ENCODE measurements at places on chromosomes 2 and 18.

DNA sequence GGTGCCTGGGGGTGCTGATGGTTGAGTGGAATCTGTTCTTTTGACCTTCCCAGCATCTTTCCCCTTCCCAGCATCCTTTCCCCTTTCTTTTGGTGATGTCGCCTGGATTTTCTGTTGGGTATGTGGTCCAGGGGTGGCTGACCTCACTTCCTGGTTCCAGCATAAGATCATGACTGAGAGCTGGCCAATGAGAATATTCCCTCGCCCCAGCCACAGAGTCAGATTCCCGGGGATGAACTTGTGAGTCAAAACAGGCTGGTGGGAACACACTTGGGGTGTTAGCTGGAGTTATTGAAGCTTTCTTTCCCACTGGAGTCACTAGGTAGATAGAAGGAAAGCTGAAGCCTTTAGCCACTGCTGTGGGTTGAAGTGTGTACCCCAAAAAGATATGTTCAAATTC is 28.0 kb upstream of the FOSL2 start:
- DNase-seq: no peak

DNA sequence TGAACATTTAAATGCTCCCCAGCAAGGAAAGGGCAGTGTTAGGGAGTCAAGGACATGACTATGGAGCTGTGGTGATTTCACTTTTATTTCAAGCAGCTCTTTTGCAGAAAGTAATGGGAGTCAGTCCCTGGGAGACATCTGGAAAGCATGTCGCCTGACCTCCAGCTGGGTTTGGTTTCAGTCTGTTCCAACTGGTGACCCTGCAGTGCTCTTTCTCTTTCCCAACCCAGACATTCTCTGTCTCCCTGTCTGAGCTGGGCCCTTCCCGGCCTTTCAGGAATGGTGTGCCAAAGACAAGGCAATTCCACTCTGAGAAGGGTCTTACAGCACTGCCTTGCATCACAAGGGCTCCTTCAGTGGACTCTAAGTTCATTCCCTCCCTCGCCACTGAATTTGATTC is 323.2 kb downstream of the OSR1 start:
- no peak for DNase-seq

DNA sequence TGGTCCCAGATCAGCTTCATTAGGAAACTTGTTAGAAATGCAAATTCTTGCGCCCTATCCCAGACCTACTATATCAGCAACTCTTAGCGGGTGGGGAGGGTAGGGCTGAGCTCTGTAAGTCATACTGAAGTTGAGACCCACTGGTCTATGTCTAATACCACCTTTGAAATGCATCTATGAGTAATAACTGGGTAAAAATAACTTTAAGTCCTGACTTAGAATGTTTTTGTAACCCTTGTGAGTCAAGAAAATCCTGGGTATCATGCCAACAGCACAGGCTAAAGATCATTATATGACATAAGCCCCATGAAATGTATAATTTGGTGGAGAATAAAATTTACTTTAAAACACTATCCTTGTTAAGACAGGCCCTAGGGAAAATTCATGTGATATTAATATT is 41.4 kb downstream of the PRKD3 start:
- no peak for DNase-seq

DNA sequence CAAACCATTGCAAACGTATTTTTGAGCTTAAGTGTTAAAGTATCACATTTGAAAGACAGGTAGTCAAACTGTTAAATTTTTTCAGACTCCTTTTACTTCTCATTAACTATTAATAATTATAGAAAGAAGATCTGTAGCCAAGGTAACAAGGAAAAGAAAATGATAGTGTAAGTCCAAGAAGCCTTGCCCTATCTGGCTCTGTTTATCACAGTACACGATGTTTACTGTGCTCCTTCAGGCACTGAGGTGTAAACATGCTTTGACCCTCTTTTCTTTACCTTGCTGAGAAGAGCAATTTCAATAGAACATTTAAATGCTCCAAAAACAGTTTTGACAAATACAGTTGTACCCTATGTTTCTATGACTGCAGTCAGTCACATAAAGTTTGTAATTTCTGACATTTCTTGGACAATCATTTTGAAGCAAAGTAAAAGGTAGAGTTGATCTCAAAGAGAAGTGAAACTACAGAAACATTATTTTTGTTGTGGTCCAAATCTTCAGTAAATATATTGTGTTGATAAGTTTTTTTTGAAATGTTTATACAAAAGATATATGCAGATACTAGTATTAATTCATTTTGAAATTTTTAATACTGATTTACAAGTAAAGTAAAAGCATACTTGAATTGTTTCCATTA is 152.6 kb upstream of the KYNU start:
- no peak for DNase-seq

- no peak for DNase-seq
Measured at GRCh38 chr18:48656582-48656981, 117.8 kb downstream of the CTIF start.

GRCh38 chr2:201798252-201798913 is 8.0 kb upstream of the CDK15 start:
- DNase-seq: no peak

DNA sequence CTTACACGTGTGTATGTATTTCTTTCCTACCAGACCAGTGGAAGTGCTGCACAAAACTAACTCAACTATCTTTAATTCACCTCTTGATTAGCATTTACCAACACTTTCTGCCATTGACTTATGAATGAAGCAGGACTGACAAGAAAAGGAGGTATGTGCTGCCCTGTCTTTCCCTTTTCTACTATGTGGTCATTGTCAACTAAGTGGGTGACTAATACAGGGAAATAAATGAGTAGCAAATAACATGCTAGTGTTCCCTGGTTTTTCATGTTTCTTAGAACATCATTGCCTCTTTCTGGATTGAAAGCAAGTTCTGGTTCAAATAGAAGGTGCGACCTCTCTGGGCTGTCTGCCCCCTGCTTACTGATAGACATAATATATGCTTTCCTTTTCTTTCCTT is 58.0 kb downstream of the LINC00305 start:
- DNase-seq: no peak

DNA sequence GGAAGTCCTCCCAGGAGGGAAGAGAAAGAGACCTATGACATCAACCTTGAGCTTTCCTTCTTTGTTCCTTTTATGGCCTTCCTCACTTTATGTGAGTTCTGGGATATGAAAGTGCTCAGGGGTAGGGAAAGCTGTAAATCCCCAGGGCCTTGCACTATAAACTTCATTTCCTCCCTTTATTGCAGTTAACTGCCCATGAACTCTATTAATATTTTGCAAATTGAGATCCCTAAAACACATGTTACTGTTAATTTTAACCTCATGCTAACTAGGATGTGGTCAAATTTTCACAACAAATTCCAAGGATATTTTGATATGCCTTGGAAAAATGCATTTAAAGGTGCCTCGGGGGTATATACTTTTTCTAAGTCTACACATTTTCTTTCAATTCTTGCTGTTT is 359.9 kb downstream of the OSR1 start:
- DNase-seq: no peak

GRCh38 chr2:205739620-205740019 is 57.3 kb downstream of the NRP2 start:
- no peak for DNase-seq

- DNase-seq: no peak
Measured at GRCh38 chr2:240986787-240987411, 11.5 kb upstream of the SNED1 start.

- no peak for DNase-seq
Measured at GRCh38 chr2:88626171-88627054, 851 bp downstream of the EIF2AK3 start.

DNA sequence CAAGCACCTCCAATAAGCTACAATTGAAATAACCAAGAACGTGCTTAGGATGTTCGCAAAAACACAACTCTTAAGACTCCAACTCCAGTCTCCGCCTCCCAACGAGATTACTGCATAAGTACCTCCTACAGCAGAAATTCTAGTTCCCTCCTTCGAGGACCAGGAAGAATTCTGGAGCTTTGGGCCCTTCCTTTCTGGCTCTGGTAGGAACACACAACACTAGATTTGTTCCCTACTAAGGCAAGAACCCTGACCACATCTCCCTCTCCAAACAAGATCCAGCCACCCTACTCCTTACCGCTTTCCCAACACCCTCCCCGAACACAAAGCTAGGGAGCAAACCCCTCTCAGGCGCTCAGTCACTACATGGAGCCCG is 721 bp downstream of the ADAM17 start:
- DNase-seq: no peak

- DNase-seq: no peak
Measured at GRCh38 chr2:215613280-215613679, 177.4 kb upstream of the FN1 start.

DNA sequence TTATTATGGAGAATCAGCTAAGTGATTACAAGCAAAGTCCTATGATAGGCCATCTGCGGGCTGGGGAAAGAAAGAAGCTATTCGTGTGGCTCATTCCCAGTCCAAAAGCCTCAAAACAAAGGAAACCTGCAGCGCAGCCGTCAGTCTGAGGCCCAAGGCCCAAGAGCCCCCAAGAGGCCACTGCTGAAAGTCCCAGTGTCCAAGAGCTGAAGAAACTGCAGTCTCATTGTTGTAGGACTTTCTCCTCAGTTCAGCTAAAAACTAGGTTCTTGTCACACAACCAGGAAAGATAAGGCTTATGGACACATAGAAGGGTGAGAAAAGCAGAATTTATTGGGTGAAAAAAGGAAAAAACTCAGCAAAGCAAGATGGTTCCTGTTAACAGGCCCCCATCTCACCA is 143.2 kb downstream of the RHBDD1 start:
- DNase-seq: no peak

GRCh38 chr2:224017957-224018356 is 21.1 kb downstream of the SERPINE2 start:
- no peak for DNase-seq

DNA sequence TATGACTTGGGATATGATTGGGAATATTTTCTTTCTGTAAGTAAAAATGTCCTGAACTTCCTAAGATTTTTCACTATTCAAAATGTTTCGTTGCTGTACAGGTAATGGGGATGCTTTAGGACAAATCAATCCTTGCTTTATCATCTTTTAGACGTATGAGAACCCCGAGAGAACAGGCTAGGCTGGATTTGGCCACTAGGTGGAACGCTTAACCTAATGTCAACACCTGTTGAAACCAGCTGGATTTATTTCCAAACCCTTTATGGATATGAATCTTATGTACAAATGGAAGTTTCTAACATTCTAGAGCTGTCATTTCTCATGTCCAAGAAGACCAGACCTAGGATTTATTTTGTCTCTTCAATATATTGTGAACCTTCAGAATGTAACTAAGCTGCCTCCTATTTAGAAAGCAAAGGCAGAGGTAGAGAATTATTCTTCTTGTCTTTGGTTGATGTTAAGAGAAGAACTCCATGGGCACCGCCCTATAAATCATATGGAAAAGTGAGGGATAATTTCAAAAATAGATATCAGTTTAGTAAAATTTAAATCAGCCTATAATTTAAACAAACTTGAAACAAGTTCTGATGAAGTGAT is 96.7 kb downstream of the PMAIP1 start:
- no peak for DNase-seq

- no peak for DNase-seq
Measured at GRCh38 chr18:26746826-26747475, 118.6 kb downstream of the AQP4 start.

DNA sequence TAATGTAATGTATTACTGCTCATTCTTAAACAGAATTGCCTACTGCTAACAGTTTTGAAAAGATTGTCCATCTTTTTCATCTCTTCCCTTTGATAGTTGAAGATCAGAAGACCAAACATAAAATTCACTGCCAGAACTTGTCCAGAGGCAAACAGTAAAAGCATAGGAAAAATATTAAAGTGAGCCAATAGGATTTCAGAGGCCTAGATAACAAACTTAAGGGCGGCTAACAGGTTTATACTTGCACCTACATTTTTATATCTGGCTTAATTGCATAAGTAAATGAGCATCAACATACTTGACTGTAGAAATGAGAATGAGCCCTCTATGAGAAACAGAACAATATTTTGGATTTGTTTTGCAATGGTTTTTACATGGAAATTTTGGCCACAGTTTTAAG is 30.3 kb downstream of the ZC3H15 start:
- DNase-seq: no peak

DNA sequence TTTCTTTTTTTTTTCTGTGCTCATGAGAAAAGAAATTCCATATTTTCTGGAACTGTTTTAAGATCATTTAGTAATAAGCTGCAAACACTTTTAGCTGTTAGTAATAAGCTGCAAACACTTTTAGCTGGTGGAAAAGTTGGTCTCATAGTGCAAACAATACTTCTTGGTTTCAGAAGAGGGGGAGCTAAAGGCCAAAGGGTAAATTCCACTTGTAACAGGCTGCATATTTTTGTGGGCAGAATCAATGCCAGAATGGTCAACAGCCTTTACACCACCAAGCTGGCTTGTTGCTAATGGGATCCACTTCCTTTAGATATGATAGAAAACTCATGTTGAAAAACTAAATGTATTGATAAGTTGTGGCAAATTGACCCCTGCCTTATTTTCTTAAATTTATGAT is 356.8 kb downstream of the NR4A2 start:
- no peak for DNase-seq

DNA sequence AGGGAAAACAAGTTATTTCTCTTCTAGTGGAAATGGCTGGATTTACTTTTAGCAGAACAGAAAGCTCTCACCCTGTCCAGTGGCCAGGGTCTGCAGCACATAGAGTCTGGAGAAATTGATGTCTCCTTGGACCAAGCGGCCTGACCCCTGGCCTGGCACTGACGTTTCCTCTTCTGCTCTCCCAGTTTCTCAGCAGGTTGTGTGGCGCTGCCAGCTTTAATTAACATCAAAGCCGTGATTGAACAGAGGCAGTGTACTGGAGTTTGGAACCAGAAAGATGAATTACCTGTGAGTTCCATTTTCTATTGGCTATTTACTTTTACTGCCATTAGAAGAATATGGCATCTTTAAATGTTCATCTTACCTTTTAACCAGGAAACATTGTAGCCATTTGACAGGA is 20.9 kb downstream of the CD8A start:
- DNase-seq: no peak

- DNase-seq: no peak
Measured at GRCh38 chr2:239290618-239291474, 110.0 kb downstream of the HDAC4 start.

DNA sequence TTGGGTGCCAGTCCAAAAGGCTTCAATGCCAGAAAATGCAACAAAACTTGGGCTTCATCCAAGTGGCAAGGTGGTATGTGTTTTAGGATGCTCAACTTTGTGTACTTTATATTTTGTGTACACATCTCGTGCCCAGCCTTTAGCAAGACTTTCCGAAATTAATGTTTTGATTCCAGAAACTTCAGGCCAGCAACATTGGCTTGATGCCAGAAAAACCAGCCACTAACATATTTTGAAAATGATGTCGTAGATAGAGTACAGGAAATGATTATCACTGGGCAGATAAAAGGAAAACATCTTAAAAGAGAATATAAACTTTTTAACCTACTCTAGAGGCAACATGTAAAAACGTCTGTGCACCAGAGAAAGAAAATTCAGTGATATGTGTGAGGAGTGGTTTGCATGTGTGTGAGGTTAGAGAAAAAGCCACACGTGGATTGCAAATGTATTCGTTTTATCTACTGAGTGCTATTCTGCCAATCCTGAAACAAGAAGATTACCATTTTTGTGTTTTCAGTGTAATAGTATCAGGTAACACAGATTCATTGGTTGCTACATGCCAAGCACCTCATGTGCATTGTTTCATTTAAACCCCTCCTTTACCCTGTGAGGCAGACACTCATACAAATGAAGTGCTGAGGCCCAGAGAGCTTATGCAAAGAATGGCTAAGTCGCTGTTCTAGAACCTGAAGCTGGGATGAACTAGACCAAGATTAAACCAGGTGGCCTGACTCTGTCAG is 264.8 kb downstream of the C1D start:
- DNase-seq: no peak

Measured in stimulated activated CD4-positive, alpha-beta T cell treated with anti-CD3 and anti-CD28 coated beads, Interleukin-1b, Interleukin-23, amount 100 ng/mL, for 1 hour (primary cell).